Activated naive CD8-positive, alpha-beta T cell treated with anti-CD3 and anti-CD28 coated beads, Interleukin-2, amount 50 U/mL, for 24 hours (primary cell): ENCODE measurements at places on chromosomes 6 and 20.
A peak's percentile ranks its signal among the peaks of the same experiment; 100 is the strongest.

- DNase-seq: no peak
- H3K27me3 ChIP-seq: no peaks in the 10 kb centered on the region
- peaks cover 9% of the 10 kb centered on the region for H3K36me3 ChIP-seq
- no peak overlapping the region for H3K27ac ChIP-seq
- peaks cover 17% of the 10 kb centered on the region for H3K4me1 ChIP-seq
- H3K4me3 ChIP-seq: no peak overlapping the region
Observed at GRCh38 chr20:34527016-34527415, 10.8 kb downstream of the DYNLRB1 start.

DNA sequence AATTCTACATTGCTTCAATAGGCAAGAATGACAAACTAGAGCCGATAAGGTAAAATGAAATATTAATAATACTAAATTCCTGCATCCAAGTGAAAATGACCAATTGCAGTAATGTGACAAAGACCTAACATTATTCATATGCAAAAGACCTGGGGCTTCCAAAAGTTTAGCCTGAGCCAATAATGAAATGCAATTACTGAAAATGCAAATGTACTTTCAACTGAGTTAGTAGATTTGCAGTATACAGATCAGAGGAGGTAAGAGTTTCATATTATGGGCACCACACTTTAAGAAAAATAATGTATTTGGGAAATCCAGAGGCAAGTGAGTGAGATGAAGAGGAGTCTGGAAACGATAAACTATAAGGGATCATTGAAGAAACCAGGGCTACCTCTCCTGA, 193.7 kb upstream of the GMDS start:
- no peak for DNase-seq
- no peak overlapping the region for H3K27ac ChIP-seq
- no peaks in the 10 kb centered on the region for H3K36me3 ChIP-seq
- no peaks in the 10 kb centered on the region for H3K4me1 ChIP-seq
- no peaks in the 10 kb centered on the region for H3K27me3 ChIP-seq

- no peaks in the 10 kb centered on the region for H3K36me3 ChIP-seq
- peaks cover 29% of the 10 kb centered on the region for H3K4me1 ChIP-seq
- no peak overlapping the region for H3K4me3 ChIP-seq
- no peak overlapping the region for H3K27ac ChIP-seq
- peaks cover 4% of the 10 kb centered on the region for H3K27me3 ChIP-seq
Observed at GRCh38 chr20:37381621-37382471, 35.9 kb downstream of the SRC start.

DNA sequence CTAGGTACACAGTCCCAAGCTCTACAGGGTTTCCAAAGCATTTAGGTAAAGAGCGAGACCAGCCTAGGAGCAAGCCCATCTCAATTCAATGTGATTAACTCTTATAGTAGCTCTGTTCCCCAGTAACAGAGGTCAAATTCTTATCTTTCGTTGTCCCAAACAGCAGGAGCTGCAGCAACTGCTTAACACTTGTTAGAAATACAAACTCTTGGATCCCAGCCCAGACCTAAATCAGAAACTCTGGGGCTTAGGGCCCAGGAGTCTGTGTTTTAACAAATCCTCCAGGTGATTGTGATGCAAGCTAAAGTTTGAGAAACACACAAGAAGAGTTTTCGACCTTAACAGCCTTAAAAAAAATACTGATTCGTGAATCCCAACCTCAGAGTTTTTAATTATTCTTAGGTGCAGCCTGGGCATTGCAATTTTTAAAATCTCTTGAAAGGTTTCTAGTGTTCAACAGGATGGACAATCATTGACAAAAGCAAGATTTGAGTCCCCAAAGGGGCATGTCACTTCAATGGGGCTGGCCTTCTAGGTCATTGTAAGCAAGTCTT, 127.4 kb upstream of the HCRTR2 start:
- DNase-seq: no peak
- H3K36me3 ChIP-seq: no peaks in the 10 kb centered on the region
- H3K4me1 ChIP-seq: no peaks in the 10 kb centered on the region
- no peak overlapping the region for H3K27ac ChIP-seq
- H3K27me3 ChIP-seq: no peaks in the 10 kb centered on the region

- peaks cover 6% of the 10 kb centered on the region for H3K36me3 ChIP-seq
- H3K27ac ChIP-seq: peak overlapping the region; percentile 68
- peaks cover 2% of the 10 kb centered on the region for H3K4me1 ChIP-seq
- peak; percentile 21 for DNase-seq
Observed at GRCh38 chr6:28747631-28748157, 176.1 kb downstream of the TRIM27 start.

GRCh38 chr6:158596861-158597260, 37.0 kb downstream of the TMEM181 start:
- H3K36me3 ChIP-seq: peaks cover 36% of the 10 kb centered on the region
- no peak for DNase-seq
- H3K27me3 ChIP-seq: no peaks in the 10 kb centered on the region
- H3K4me1 ChIP-seq: peaks cover 5% of the 10 kb centered on the region

DNA sequence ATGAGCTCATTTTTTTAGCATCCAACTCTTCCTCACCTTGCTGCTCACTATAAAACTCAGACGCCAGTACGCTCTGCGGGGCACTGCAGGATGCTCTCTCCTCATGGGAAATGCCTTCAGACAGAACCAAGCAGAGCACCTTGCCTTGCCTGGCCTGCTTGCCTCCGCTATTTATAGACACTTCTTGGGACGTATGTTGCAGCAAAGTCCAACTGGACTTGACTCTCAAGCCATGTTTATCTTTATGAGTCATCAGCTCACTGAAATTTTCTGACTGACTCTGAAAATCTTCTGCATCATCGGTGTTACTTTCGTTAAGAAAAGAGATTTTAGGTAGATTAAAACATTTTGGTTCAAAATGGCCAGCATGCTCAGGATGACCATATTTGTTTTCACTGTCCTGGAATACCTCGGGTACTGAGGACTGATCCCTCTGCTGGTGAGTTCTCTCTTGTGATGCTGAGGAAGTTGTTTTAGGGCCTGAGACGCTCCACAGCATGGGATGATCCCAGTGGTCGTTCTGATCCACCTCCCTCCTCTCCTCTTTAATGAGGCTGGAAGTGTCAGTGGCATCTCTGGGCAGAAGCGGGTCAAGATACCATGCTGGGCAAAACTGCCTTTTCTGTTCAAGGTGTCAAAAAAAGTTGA, 204.5 kb downstream of the KIF16B start:
- no peak overlapping the region for H3K27ac ChIP-seq
- H3K4me1 ChIP-seq: no peaks in the 10 kb centered on the region
- H3K27me3 ChIP-seq: no peaks in the 10 kb centered on the region
- DNase-seq: no peak
- H3K4me3 ChIP-seq: no peak overlapping the region
- H3K36me3 ChIP-seq: peaks cover 18% of the 10 kb centered on the region

DNA sequence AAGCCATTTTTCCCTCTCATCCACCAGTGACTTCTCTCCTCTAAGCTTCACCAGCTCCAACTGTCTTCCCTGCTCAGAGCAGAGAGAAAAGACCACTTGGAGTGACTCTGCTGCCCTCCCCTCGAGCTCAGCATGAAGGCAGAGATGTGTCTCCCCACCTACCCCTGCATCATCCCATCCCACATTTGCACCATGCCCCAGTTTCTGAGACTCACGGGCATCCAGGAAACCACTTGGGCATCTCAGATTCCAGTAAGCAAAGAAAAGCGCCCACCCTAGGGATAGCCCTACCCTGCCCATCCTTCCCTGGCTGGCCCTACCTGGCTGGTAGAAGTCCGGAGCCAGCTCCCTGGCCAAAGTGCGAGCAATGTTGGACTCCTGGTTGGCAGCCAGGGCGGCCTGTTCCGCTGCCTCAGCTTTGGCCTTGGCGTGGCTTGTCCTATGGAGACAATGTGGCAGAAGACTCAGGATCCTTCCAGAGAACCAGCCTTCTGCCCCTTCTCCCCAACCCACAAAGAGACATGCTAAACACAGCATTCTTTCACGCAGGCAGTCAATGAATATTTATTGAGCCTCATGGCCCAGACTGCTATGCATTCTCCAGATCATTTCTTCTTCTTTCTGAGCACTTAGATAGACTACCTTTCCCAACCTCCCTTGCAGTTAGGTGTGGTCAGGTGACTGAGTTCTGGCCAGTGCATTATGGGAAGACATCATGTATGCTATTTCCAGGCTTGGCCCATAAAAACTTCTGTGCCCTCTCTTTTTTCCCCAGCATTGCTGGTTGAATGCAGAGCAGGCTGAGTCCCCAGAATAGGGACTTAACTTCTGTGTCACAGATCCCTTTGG, 68.6 kb downstream of the JPH2 start:
- peaks cover 6% of the 10 kb centered on the region for H3K4me1 ChIP-seq
- H3K27me3 ChIP-seq: peaks cover 34% of the 10 kb centered on the region
- no peak for DNase-seq
- H3K4me3 ChIP-seq: no peak overlapping the region
- no peak overlapping the region for H3K27ac ChIP-seq

DNA sequence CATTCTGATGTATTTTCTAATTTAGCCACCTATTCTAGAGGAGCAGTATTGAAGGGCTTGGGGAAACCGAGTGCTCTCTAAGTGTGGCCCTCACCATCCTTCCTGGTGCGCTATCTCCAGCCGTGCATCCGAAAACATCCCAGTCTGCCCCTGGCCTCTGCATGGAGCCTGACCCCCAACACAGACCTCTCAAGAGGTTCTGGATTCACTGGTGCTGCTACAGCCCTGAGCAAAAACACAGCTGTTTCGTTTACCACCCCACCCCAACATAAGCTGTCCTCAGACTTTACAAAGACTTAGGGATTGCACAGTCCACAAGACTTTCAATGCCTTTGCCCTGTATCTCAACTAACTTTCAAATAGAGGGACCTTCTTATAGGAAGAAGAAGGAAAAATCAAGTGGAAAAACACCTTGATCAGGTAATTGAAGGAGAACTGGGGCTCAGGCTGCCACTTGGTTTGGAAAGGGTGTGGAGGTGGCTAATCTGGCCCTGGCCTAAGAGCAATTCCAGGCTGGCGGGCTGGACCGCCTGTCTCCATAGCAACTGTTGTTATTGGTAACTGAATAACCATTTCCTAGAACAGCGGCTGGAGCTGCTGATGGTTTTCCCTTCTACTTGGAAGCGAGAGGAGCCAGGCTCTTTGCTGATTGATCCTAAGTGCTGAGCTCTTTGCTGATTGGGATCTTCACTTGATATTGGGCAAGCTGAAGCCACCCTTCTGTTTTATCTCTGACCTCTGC, 90.2 kb upstream of the TOX2 start:
- no peaks in the 10 kb centered on the region for H3K36me3 ChIP-seq
- DNase-seq: no peak

GRCh38 chr6:20706939-20707485, 172.8 kb downstream of the CDKAL1 start:
- H3K4me3 ChIP-seq: no peak overlapping the region
- H3K4me1 ChIP-seq: peaks cover 78% of the 10 kb centered on the region
- peaks cover 2% of the 10 kb centered on the region for H3K36me3 ChIP-seq
- peak overlapping the region; percentile 21 for H3K27ac ChIP-seq
- no peaks in the 10 kb centered on the region for H3K27me3 ChIP-seq
- DNase-seq: no peak

- H3K4me3 ChIP-seq: no peak overlapping the region
- DNase-seq: no peak
- no peaks in the 10 kb centered on the region for H3K36me3 ChIP-seq
- no peak overlapping the region for H3K27ac ChIP-seq
- H3K27me3 ChIP-seq: peaks cover 2% of the 10 kb centered on the region
Observed at GRCh38 chr6:3376064-3376463, 80.8 kb downstream of the SLC22A23 start.

DNA sequence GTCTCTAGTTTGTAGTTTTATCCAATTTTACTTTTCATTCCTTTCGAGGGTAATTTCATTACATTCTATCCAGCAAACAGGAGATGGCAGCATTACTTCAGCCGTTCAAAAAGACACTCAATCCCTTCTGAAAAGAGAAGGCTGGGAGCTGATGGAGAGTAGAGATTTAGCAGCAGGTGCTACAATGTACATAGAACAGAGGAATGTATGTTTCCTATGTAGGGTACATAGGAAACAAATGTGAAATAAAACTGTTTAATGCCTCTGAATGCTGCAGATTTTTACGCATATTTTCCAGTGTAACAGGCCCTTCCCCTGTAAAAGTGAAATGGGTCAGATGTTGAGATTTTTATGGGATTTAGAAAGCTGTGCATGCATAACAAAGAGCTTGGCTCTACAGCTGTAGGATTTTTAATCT, 16.0 kb downstream of the RPS12 start:
- no peaks in the 10 kb centered on the region for H3K36me3 ChIP-seq
- no peaks in the 10 kb centered on the region for H3K27me3 ChIP-seq
- no peak overlapping the region for H3K4me3 ChIP-seq
- no peaks in the 10 kb centered on the region for H3K4me1 ChIP-seq
- no peak overlapping the region for H3K27ac ChIP-seq

DNA sequence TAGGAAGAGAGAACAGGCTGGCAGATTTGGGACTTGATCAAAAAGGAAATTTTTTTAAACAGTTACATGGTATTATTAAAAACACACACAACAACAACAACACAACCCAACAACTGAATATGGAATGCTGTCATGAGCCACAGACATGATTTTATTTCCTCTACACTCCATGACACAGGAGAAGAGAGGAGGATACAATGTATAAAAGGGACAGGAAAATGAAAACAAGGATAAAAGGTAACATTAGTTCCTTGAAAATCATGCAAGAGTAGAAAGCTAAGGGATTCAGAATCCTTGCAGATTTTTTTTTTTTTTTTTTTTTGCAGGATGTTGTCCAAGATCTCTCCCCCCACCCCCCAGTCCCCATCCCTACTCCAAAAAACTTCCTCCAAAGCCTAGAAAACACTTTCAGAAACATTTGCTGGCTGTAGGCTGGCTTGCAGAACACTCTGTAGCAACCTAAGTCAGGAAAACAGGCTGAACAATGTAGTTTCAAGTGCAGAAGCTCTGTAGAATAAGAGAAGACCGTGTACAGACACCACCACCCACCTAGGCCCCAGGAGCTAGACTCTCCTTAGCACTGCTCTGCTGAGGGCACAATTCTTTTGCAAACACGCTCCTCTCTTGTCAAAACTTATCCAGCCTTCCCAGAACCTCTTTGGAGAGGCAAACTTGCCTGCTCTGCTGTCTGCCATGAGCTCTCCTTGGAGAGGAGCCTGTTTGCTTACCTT, 845 bp downstream of the ZMYND8 start:
- H3K27ac ChIP-seq: peak overlapping the region; percentile 96
- peaks cover 39% of the 10 kb centered on the region for H3K4me1 ChIP-seq
- no peak for DNase-seq
- no peaks in the 10 kb centered on the region for H3K27me3 ChIP-seq
- peak overlapping the region; percentile 94 for H3K4me3 ChIP-seq
- H3K36me3 ChIP-seq: peaks cover 12% of the 10 kb centered on the region

GRCh38 chr6:12395898-12396297, 105.7 kb downstream of the EDN1 start:
- no peaks in the 10 kb centered on the region for H3K27me3 ChIP-seq
- no peak for DNase-seq
- H3K27ac ChIP-seq: no peak overlapping the region
- H3K4me3 ChIP-seq: no peak overlapping the region
